CD4-positive, alpha-beta T cell treated with Interleukin-2 at 100 ng/mL for 4 hours (primary cell): ENCODE measurements at places on chromosomes 6 and 20.
A peak's percentile ranks its signal among the peaks of the same experiment; 100 is the strongest.

GRCh38 chr20:57680131-57680716 is 29.6 kb downstream of the PMEPA1 start:
- no peak for DNase-seq

DNA sequence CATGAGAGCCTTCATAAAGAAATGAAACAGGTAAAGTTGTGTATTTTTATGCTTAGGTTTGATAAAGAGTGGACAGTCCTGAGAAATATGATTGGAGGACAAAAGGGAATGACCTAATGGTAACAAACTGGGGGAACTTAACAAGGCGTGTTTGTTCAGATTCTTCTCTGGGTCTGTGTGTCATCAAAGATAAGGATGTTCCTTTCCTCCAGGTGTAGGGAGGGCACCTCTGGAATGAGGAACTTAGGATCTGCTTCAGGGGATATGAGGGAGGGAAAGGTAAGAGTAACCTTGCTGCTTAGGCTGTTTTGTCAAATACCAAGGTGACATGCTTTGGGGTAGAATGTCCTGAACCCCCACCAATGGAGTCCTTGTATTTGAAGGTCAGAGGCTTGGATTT is 291.9 kb downstream of the KCNQ5 start:
- no peak for DNase-seq

- no peak for DNase-seq
These were observed 165.2 kb upstream of the CST7 start for GRCh38 chr20:24783631-24784492.

DNA sequence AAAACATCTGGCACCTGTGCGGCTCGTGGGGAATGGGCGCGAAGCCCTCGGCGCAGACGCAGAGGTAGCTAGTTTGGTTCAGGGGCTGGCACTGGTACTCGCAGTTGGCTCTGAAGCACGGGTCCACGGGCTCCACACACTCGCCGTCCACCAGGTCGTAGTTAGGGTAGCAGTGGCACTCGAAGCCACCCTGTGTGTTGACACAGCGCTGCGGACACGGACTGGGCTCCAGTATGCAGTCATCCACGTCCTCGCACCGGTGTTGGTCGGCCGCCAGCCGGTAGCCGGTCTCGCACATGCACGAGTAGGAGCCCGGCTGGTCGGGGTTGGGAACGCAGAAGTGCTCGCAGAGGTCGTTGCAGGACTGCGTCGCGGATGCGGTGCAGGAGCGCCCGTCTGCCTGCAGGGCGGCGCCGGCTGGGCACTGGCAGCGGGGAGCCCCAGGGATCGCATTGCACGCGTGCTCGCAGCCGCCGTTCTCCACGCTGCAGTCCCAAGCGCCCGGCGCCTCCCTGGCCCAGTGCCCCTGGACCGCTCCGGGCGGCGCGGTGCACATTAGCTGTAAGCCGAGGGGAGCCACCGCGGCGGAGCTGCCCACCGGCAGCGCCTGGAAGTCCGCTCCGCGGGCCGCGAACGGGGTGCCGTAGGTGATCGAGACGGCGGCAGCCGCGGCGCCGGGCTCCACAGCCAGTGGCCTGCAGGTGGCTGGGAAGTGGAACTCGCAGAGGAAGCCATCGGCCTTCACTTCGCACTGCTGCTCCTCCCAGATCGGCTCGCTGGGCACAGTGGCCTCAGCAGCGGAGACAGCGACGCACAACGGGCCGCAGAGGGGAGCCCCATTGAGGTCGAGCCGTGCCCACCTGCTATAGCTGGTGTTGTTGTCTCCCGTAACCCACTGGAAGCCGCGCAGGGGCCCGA is 930 bp downstream of the THBD start:
- no peak for DNase-seq

DNA sequence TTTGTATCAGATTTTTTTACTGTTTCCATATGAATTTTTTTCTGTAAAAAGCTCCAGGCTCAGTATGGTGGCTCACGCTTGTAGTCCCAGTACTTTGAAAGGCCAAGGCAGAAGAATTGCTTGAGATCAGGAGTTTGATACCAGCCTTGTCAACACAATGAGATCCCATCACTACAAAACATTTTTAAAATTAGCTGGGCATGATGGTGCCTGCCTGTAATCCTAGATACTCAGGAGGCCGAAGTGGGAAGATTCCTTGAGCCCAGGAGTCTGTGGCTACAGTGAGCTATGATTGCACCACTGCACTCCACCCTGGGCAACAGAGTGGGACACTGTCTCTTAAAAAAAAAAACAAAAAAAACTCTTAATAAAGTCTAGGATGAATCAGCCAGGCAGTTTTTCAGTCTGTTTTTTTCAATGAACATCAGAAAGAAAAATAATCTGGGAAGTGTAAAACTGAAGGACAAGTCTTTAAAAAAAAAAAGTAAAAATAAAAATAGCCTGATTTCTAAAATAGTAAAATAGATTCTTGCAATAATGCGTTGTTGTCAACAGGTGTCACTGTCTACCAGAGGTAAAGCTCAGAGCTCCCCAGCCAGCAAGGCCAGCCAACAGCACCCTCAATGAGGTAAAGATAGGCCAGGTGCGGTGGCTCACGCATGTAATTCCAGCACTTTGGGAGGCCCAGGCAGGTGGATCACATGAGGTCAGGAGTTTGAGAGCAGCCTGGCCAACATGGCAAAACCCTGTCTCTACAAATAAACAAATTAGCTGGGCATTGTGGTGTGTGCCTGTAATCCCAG is 9.3 kb upstream of the ATG5 start:
- peak; percentile 69 for DNase-seq

DNA sequence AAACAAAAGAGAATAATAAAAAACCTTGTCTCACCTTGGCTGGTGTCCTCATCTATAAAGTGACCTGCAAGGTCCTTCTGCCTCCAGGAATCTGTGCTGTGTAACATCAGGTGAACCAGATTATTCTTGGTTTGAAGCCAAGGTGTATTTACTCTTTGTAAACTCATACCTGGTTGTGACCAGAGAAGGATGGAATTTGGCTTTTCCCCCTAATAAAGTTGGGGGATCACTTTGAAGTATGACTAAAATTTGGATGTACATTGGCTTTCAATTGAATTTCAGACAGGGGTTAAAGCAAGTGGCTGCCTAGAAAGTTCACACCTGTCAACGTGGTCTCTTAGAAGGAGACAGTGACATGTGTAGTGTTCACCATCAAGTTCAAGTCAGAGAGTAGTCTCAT is 100.1 kb downstream of the SCP2D1 start:
- no peak for DNase-seq
